ENCODE measurements at places on chromosomes 16 and 17. TPM values are rescaled to one million over a fixed set of nuclear protein-coding genes. Genes with fewer than 3 reads are reported as not detected.

HOXB4 gene
- total RNA-seq, result not detected

TMEM204 gene
- 14.5 TPM for total RNA-seq

ENPP7 gene
- not detected for total RNA-seq

KRTAP4-6 gene
- total RNA-seq, result not detected

GLYR1 gene
- total RNA-seq, result 76.9 TPM

CDH8 gene
- total RNA-seq, result 7.6 TPM

GRB2 gene
- total RNA-seq, result 59.1 TPM

SDR42E2 gene
- total RNA-seq, result 0.13 TPM

FOXC2 gene
- total RNA-seq, result 91.8 TPM

VTN gene
- 0.97 TPM for total RNA-seq

ZG16B gene
- not detected for total RNA-seq

TP53TG3 gene
- total RNA-seq, result not detected

KRT36 gene
- not detected for total RNA-seq

SNAI3 gene
- total RNA-seq, result not detected

TMC7 gene
- total RNA-seq, result 1.2 TPM

SLC47A1 gene
- 2.4 TPM for total RNA-seq

MGAT5B gene
- 0.40 TPM for total RNA-seq

KRT40 gene
- total RNA-seq, result not detected

C16orf95 gene
- total RNA-seq, result 8.3 TPM

GJD3 gene
- not detected for total RNA-seq

ORMDL3 gene
- 60.5 TPM for total RNA-seq

PHKB gene
- 61.2 TPM for total RNA-seq

CCL5 gene
- not detected for total RNA-seq

ADAM11 gene
- 1.0 TPM for total RNA-seq

RNF40 gene
- 116 TPM for total RNA-seq

TMEM238L gene
- total RNA-seq, result not detected

FOXN1 gene
- not detected for total RNA-seq

All from osteocyte (in vitro differentiated cells).